ENCODE measurements at places on chromosomes 11 and 22.
A peak's percentile ranks its signal among the peaks of the same experiment; 100 is the strongest.

- DNase-seq = no peak
Observed at GRCh38 chr11:74354036-74354435, 42.6 kb upstream of the P4HA3 start.

- DNase-seq = no peak
Observed at GRCh38 chr11:63920126-63920938, 3.4 kb upstream of the RCOR2 start.

DNA sequence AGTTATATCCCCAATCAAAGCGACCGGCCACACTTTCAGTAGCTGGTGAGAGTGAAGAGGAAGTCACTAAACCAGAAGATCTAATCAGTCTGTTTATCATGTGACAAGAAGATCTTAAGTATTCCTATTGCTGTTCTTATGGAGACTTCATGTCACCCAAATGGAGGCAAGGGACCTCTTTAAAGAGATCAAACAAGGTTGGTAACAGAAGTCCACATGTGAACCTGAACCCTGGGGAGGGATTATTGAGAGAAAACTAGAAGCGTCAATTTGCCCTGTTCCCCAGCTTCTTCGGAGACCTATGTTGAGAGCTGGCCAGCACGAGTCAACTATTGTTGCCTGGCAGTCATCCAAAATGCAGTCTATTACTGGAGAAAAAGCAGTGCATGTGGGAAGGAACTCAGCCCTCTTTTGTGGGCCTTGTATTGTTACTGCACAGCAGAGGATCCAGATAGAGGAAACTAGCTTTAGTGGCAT lies 76.9 kb upstream of the CTSC start:
- DNase-seq = no peak

- DNase-seq = no peak
Observed at GRCh38 chr11:71441251-71441650, 6.9 kb downstream of the DHCR7 start.

- DNase-seq = no peak
Observed at GRCh38 chr11:82577246-82577645, 156.4 kb downstream of the FAM181B start.

- DNase-seq = peak; percentile 18
Observed at GRCh38 chr11:72553706-72554105, 119.4 kb upstream of the CLPB start.

- no peak for DNase-seq
Observed at GRCh38 chr11:108369064-108369463, 98.3 kb downstream of the C11orf65 start.

GRCh38 chr11:67289226-67289650 lies at the start of gene ANKRD13D:
ANKRD13D (plus strand) TSS chr11:67289303; CDS start chr11:67289461, 158 bp downstream.
- DNase-seq = no peak

DNA sequence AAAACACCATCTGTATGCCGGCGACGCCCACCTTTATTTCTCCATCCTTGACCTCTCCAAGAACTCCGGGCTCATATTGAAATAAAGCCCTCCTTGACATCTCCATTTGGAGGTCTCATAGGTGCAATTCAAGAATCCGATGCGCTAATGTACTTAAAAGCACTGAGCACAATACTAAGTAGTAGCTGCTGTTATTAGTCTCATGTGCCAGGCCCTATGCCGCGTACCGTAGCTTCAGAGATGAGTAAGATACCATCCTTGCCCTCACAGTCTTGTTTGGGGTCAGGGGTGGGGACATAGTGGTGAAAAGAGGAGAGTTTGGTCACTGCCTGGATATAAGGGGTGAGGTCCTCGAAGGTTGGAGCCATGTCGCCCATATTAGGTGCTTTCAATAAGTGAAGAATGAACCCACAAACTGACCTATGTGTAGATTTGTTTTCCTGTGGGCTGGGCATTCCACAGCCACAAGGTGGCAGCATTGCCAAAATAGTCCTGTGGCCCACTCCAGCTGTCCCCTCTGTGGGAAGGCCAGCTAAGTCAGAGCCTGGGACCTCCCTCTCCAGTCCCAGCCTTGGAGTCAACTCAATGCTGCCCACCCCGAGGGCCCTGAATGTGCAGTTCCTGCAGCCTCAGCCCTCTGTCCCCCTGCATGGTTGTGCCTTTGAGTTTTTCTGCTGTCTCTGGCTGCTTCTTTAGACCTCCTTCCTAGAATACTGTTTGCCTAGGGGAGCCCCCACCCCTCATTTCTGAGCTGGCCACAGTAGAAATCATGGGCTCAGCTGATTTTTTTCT lies 6.5 kb downstream of the DCPS start:
- peak; percentile 83 for DNase-seq

DNA sequence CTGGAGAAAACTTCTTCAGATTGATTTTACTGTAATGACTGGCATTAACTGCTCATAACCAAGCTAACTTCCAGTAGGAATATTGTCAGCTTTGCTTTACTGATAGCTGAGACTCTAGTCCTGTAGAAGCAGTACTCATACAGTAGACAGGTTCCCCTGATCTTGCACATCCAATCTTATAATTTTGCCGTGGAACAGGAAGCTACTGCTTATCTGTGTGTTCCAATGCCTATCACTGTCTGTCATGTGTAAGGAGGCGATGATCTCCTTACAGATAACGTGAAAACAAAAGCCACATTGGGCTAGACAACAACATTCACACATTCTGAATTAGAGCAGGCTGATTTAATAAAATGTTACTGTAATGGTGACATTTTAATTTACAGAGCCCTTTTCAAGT lies 13.2 kb downstream of the HSD17B12 start:
- no peak for DNase-seq

DNA sequence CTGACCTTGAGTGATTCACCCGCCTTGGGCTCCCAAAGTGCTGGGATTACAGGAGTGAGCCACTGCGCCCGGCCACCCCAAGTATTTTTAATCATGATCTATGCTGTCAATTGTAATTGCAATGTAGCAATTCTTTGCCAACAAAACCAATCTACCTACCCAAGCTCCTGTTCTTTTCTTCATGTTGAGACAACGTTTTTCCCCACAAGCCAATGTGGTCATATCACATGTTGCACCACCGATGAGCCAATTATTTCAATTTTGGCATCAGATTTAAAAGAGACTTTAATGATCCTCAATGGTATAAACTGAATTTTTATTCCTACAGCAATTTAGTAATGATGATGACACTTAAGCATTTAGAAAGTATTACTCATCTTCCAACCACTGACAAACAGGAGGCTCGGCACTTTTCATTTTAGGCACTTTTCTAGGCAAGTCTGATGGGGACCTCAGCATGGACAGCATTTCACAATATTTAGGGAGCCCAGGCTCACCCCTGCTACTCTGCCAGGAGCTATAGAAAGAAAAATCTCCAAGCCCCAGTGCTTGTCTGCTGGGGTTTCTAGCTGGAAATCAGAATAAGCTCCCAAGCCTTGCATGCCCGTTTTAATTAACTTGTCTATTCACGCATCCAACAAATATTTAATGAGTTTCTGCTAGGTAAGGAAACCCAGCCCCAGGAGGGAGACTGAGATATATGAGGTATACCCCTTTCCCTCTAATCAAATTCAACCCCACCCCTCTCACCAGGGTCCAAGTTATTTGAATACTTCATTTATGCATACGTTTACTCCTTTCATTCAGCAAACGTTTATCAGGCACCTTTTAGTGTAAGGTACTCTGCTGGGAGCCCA lies 291.4 kb downstream of the ST3GAL4 start:
- peak; percentile 36 for DNase-seq

DNA sequence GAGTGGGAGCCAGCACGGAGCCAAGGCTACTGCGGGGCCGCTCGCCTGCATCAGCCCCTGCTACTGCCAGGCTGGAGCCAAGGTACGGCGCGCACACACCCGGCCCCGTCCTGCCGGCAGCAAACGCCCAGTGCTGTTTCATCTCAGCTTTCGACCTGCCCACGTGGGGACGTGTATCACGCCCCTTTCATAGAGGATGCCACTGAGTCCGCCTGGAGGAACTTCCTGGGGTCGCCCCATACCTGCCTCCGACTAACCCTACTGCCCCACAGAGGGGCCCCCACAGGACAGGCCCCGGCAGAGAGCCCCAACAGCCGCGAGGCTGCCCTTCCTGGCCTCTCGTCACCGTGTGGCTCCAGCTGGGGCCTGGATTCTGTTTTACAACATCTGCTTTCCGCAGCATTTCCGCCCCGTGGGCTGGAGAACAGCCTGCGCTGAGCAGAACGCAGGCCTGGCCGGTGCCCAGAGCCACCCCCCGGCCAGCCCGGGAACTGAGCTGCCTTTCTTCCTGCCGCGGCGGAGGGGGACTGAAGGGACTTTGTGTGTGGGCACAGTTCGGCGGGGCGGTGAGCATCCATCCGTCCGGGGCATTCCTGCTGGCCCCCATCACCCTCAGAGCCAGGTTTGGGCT lies 22.9 kb upstream of the ARHGAP8 start:
- DNase-seq = no peak

DNA sequence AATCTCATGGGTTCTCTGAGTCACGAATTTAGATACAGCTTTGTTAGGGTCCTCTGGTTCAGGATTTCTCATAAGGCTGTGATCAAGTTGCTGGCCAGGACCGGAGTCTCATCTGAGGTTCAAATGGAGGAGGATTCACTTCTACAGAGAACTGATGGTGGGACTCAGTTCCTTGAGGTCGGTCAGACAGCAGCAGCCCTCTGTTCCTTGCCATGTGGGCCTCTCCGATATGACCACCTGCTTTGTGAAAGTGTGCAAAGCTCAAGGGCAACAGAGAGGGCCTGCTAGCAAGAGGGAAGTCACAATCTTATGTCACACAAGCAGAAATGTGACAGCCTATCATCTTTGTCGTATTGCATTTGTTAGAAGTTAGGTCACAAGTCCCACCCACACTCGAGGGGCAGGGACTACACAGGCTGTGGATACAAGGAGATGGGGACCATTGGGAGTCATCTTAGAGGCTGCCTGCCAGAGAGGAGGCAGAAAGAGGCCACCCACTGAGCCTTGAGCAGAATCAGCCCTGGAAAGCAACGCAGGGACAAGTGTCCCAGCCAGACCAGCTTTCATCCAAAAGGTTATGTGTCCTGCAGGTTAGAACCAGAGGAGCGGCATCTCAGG lies 34.5 kb downstream of the RPUSD4 start:
- no peak for DNase-seq

- DNase-seq = no peak
Observed at GRCh38 chr22:29695129-29695926, 24.5 kb upstream of the CABP7 start.

- DNase-seq = no peak
Observed at GRCh38 chr22:50105208-50106100, 15.6 kb downstream of the MOV10L1 start.

- DNase-seq = no peak
Observed at GRCh38 chr11:131802440-131803115, 432.2 kb downstream of the NTM start.

GRCh38 chr11:384511-384910 lies 9.5 kb upstream of the PKP3 start:
- no peak for DNase-seq

- no peak for DNase-seq
Observed at GRCh38 chr11:78190871-78191538, 2.3 kb downstream of the USP35 start.

GRCh38 chr11:86370171-86370570 lies 4.5 kb upstream of the CCDC81 start:
- DNase-seq = no peak

DNA sequence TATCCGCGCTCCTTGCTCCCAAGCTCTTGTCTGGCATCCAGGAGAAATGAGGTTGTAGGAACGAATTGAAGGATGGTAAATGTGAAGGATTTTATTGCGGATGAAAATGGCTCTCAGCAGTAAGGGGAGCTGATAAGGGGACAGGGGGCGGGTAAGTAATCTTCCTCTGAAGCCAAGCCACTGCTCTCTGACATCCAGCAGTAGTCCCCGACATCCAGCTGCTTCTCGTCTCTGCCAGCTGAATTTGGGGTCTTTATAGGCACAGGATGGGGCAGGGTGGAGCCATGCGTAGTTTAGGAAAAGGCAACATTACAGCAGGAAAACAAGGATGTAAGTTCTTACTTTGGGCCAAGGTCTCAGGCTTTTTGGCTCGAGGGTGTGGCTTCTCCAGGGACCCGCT lies 1370.1 kb upstream of the RAG2 start:
- no peak for DNase-seq

DNA sequence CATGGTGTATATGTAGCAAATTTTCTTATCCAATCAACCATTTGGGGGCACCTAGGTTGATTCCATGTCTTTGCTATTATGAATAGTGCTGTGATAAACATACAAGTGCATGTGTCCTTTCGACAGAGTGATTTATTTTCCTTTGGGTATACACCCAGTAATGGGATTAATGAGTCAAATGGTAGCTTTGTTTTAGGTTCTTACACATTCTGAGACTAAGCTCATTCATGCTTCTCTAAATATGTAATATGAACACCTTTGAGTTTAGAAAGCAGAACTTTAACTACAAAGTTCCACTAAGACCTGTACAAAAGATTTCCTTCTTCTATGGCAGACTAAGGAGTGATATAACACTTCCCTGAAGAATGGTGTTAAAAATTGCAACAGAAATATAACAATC lies 627.0 kb downstream of the KCNA4 start:
- no peak for DNase-seq

DNA sequence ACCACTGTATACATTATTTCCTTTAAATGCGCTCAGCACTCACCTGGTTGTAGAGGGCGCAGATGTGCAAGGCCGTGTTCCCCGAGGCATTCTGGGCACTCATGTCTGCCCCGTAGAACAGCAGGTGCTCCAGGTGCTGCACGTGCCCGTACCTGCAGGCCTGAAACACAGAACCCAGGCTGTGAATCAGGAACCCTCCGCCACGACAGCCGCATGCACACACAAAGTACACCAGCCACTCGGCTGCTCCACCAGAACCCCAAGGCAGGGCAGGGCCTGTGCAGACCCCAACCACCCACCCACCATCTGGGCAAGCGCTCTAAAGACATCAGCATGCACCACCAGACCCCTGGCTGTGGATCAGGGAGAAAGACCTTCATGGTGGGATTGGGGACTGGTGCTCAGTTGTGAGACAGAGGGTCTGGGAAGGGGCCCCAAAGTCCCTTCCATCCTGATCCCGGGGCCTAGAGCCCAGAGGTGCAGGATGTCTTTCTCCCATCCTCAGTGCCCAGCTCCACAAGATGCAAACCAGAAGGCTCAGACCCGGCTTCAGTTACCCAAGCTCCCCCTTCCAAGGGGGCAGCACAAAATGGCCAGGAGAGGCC lies 177.2 kb downstream of the SHANK2 start:
- DNase-seq = no peak

DNA sequence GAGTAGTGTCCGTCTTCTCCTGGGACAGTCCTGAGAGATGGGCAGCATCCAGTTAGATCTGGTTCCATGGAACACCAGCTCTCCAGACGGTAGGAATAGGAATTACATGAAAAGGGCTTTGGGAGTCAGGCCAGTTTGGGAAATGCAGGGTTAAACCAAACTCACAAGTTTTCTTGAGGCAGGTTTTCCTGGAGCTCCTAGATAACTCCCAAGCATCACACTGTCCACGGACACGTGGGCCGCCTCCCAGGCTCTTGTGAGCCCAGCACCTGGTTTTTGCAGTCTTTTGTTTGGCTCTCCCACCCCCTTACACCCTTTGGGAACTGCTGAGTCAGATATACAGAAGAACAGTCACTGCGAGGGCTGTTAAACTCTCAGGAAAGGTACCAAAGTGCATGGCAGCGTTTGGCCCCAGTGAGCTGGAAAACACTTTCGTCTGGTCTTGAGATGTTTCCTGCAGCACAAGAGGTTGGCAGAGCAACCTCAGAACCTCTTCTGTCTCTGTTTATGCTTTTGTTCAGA lies 90.0 kb downstream of the BCR start:
- DNase-seq = no peak

GRCh38 chr11:104594228-104594958 lies 303.9 kb downstream of the CASP12 start:
- no peak for DNase-seq

Data from NCI-H526 (cell line).